Omental fat pad (tissue), 4 donors: ENCODE measurements at places on chromosomes 2 and 18. TPM values are rescaled to one million over a fixed set of nuclear protein-coding genes. Genes with fewer than 3 reads are reported as not detected.

GRCh38 chr2:219457784-219458369 is 23.2 kb downstream of the SPEG start:
- DNase-seq = no peak

DNA sequence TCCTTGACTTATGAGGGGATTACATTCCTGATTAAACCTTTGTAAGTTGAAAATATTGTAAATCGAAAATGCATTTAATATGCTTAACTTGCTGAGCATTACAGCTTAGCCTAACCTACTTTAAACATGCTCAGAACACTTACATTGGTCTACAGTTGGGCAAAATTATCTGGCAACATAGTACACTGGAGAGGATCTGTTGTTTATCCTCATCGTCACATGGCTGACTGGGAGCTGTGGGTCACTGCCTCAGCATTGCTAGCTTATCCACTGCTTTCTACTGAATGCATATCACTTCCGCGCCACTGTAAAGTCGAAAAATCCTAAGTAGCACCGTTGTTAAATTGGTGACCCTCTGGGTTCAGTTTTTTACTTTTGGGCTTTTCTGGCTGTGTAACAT is 13.7 kb downstream of the PMS1 start:
- no peak for DNase-seq

GRCh38 chr2:69083235-69083748 is 70.3 kb downstream of the ANTXR1 start:
- no peak for DNase-seq

- no peak for DNase-seq
Measured at GRCh38 chr2:3651691-3652648, 6.0 kb upstream of the ALLC start.

- no peak for DNase-seq
Measured at GRCh38 chr2:216486708-216487107, 11.9 kb upstream of the RPL37A start.

DNA sequence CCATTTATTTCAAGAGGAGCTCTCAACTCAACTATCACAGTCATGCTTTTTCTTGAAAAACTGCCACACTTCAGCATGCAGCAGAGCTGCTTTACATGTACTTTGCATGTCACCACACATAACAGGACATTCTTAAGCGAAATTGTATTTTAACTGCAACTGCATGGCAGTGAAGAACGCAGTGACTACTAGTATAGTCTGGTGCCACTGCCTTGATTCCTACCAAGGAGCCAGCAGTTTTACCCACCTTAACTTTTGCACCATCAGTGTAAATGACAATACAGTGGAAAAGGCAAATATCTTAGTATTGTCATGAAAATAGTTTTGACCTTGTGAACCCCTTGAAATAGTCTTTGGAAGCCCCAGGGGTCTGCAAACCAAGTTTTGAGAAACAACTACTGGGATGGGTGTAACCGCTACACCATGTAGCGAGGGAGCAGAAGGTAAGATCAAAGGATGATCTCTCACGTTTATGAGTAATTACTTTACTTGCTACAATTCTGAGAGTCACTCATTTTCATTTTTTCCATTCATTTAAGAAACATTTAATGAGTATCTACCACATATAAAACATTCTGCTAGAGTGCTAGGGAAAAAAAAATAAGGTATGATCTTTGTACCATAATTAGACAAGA is 32.3 kb upstream of the MPP4 start:
- no peak for DNase-seq

Gene CD8B2
- total RNA-seq = not detected

Gene TUBB8B
- not detected for total RNA-seq

Gene SERPINB10
- 0.72 TPM for total RNA-seq

Gene C1QL2
- not detected for total RNA-seq

Gene FSIP2
- 1.3 TPM for total RNA-seq
